ENCODE measurements at places on chromosomes 2 and 18. TPM values are rescaled to one million over a fixed set of nuclear protein-coding genes. Genes with fewer than 3 reads are reported as not detected.

Gene TXNDC2
- total RNA-seq, result not detected

Gene TAF1B
- total RNA-seq, result 24.7 TPM

Gene ARHGEF4
- 41.8 TPM for total RNA-seq

Gene EFHD1
- 1.1 TPM for total RNA-seq

Gene SLC4A5
- 0.56 TPM for total RNA-seq

Gene EMILIN2
- total RNA-seq, result 1.4 TPM

DNA sequence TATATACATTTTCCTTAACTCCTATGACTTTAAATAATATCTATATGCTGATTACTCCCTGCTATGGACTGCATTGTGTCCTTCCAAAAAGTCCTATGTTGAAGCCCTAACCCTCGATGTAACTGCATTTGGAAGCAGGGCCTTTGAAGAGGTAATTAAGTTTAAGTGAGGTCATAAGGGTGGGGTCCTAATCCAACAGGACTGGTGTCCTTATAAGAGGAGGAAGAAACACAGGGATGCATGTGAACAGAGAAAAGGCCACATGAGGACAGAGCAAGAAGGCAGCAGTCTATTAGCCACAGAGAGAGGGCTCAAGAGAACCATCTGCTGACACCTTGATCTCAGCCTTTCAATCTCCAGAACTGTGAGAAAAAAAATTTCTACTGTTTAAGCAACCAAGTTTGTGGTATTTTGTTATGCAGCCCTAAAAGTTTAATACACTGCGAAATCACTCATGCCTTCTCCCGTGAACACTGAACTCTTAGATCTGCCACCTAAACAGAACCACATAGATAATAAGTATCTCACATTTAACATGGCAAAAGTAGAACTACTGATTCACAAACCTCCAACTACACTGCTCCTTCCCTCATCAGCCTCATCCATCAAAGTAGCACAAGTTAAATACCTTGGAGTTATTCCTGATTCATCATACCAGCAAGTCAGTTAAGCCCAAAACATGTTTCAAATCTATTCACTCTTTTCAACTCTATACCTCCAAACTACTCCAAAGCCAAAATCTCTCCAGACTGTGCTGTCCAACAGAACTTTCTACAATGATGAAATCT is 65.4 kb downstream of the HIBCH start:
- ATAC-seq, result no peak

- ATAC-seq, result peak; percentile 70
These were observed 25.1 kb downstream of the DNPEP start for GRCh38 chr2:219362524-219363164.

DNA sequence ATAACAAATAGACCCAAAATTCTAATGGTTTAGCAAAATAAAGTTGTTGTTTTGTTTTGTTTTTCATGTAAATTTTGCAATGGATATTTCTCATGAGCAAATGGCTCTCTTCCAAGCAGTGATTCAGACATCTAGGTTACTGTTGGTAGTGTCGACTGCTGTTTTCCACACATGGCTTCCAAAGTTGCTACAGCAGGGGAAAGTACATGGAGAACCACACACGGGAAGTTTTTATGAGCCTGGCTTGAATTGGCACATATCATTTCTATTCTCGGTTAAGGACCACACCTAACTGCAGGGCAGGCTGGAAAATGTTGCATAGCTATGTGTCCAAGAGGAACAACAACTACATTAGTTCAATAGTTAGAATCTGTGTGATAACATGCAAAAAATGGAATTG is 262.1 kb downstream of the GALNT13 start:
- no peak for ATAC-seq

Data from esophagus mucosa (tissue), 1 donor.